ENCODE measurements at places on chromosomes 16 and 17. TPM values are rescaled to one million over a fixed set of nuclear protein-coding genes. Genes with fewer than 3 reads are reported as not detected.

ACLY gene
- 84.7 TPM for polyA plus RNA-seq

AXIN1 gene
- polyA plus RNA-seq: 16.4 TPM

CISD3 gene
- 15.5 TPM for polyA plus RNA-seq

DNA sequence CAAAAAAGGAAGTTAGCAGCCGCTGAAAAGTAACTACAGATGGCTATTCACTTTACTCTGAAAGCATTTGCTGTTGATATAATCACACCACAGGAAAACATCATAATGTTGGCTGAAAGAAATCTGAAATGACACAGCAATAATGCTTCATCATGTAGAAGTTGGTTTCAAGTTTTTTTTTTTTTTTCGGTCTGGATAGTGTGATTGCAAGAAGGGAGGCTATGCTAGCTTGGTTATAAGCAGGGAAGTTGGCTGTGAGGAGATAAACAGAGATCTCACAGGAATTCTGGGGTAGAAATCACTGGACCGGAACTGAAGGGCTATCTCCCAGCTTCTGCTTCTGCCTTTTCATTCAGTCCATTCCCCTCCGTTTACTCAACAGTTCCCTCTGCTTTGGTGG, 57.9 kb downstream of the MYO1D start:
- no peak for DNase-seq

DNA sequence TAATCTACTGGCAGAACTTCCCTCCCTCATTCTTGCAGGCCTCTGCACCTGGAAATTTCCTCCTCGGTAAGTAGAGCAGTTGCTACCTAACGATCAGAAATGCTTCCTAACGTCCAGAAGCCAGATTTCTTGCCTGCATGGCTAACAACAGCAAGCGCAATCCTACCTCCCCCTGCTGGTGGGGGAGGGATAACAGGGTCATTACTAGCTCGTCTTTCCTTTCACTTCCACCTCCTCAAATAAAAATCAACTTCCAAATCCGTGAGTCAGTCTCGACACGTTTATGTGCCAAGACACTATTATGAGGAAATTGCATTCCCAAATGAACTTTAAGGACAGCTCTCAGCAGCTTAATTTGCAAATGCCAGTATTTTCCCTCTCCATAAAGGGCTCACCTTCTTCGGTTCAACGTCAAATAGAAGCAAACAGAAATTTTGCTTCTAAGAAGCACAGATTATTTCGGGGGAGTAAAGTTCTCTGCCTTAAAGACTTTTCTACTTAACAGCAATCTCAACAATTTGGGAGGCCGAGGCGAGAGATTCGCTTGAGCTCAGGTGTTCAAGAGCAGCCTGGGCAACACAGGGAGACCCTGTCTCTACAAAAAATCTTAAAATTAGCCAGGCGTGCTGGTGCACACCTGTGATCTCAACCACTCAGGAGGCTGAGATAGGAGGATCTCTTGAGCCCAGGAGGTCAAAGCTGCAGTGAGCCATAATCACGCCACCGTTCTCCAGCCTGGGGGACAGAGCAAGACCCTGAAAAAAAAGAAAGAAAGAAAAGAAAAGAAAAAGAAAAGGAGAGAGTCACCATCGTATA, 188.6 kb upstream of the PSMD7 start:
- no peak for DNase-seq

DNA sequence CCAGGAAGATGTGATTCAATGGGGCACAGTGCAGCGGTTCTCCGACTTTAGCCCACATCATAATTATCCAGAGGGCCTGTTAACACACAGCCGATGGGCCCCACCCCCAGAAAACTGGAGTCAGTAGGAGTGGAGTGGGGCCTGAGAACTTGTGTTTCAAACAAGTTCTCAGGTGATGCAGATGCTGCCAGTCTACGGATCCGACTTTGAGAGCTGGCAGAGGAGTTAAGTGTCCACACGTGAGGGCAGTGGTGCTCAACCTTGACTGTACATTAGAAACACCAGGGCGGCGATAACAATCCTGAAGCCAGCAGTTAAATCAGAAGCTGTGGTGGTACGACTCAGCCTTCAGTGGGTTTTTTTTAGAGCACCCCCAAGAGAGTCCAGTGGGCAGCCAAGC, 75.0 kb downstream of the GPRC5B start:
- no peak for DNase-seq

GRCh38 chr16:66188917-66189725, 177.4 kb upstream of the CDH5 start:
- no peak for DNase-seq

DNA sequence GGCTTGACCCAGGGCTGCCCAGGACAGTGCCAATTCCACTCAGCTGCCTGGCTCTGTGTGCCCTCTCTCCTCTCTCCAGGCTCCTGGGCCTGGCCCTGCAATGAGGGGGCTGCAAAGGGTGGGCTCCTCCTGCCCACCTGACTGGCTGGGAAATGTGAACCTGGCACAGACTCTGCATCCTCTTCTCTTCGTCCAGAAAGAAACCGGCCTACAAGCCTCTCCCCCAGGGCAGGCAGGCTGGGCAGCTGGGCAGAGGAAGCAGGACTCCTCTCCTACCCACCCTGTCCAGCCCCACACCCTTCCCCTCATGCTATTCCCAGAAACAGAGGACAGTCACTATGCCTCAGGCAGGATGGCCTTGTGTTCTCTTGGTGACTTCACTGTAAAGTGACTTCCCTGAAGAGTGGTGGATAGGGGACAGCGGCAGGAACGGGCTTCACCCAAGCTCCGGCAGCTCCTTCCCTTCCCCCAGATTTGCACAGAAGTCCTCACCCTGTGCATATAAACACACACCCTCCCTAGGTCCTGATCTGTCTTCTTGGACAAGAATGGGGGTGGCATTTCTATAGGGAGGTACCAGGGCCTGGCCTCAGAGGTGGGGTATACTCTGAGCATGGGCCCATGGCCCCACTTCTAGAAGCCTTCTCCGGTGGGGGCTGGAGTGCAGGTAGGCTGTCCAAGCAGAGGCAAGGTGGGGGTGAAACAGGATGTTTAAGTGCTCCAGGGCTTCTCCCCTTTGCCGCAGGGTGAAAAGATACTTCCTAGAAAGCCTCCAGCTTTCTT, 4.9 kb upstream of the STAT5A start:
- no peak for DNase-seq

GRCh38 chr17:21365016-21365415, 11.1 kb upstream of the KCNJ12 start:
- no peak for DNase-seq

GRCh38 chr17:61481421-61481820, 29.2 kb downstream of the TBX4 start:
- DNase-seq: no peak

GRCh38 chr17:61410141-61411010, 10.7 kb downstream of the TBX2 start:
- DNase-seq: no peak

DNA sequence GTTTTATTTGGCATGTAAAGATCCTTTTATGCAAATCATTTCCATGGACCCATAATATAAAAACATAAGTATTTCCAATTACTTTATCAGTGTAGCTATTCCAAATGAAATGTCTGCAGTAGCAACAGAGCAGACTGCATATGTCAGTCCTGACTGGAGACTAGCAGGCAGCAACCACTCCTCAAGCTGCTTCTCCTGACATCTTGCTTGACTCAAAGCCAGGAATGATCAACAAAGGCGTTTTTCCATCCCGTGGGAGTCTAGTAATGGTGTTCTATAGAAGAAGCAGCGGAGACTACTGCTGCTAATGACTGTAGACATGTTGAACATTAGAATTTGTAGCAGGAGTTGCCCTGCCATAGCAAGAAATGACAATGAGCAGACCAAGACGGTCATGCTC, 73.2 kb upstream of the AKTIP start:
- no peak for DNase-seq
